Fibroblast of skin of left quadriceps (primary cell): ENCODE measurements at places on chromosomes 7 and 10.
A peak's percentile ranks its signal among the peaks of the same experiment; 100 is the strongest.

GRCh38 chr7:128883622-128884448 is 21.2 kb downstream of the ATP6V1F start:
- DNase-seq, result peak; percentile 21

DNA sequence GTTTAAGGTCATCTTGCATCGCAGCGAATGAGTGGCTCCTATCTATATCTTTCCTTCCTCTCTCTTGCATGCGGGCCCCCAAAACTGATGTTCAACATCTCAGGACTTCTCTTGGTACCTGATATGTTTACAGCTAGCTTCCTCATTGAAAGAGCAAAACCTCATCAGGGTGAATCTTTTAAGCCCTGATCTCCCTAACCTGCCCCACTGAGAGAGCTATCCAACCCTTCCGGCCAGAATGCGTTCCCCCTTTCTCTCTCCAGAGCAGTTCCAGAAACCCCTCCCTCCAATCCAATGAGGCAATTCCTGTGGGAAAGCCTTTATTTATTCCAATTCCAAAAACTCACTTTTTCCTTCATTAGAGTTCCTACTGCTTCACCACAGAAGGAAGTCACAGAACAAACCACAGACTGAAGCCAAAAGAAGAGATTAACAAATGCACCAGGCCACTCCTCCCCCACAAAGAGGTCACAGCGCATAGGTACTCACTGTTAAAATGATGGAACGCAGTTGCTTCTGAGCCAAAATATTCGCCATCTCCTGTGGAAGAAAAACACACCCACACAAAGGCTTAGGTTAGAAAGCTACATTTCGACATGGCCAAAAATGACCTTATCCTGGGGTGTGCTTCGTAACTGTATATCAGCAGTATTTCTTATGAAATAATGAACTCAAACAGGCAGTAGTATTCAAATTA is 232.4 kb downstream of the ELMO1 start:
- no peak for DNase-seq

DNA sequence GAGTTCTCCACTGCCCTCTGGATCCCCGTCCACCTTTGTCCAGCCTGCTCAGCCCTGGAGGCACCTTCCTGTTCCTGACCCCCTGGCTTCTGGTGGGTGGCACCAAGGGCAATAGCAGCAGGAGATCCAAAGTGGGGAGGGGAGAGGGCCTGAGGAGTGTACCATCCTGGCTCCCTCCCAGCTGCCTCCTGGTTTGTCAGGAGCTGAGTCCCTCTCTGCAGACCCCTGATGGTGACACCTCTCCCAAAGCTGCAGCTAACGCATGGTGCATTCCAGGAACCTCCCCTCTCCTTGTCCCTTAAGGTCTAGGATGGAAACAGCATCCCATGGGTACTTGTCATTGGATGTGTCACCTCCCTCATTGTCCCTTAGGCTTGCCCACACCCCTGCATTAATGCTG is 39.6 kb downstream of the VSTM4 start:
- no peak for DNase-seq

GRCh38 chr7:24797270-24797669 is 40.0 kb upstream of the GSDME start:
- DNase-seq, result no peak

DNA sequence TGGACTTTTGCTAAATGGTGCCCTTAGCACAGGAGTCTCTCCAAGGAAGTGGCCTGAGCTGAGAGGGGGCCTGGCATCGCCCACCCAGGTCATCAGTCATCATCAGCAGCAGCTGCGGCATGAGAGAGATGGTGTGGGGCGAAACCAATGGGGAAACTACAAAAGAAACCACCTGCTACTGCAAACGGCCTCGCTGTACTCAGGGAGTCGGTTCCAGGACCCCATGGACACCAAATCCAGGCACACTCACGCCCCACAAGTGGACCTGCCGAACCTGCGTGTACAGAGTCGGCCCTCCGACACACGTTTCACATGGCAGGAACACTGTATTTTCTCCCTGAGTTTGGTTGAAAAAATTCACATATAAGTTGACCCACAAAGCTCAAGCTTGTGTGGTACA is 37.8 kb downstream of the DIP2C start:
- DNase-seq, result no peak

DNA sequence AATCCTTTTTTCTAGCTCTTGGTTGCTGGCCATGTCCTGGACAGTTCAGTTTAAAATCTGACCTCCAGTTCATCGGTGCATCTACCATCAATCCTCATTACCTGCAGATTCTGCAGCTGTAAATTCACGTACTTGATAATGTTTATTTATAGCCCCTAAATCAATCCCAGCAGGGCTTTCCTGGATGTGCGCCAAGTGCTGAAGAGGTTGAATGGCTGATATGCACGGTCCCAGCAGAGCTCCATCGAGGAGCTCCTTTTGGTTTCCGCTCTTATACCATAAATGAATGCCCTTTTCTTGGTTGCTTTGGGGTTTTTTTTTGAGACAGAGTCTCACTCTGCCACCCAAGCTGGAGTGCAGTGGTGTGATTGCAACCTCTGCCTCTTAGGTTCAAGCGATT is 91.2 kb upstream of the CCZ1B start:
- no peak for DNase-seq

DNA sequence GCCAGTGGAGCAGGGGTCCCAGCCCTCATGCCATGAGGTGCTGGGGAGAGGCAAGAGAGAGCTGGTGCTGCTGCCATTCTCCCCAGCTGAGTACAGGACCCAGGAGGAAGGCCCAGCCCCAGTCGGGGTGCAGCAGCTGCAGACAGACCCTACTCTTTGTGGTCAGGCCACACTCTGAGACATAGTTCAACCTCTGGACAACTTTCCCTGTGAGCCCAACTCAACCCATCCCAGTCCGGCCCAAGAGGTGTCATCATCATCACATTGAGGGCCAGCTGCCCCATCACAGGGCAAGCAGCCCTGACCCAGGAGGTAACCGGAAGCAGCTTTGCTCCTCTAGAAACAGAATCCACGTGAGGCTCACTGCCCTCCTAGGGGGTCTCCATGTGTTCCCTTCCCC is 133.8 kb upstream of the KCNMA1 start:
- no peak for DNase-seq

DNA sequence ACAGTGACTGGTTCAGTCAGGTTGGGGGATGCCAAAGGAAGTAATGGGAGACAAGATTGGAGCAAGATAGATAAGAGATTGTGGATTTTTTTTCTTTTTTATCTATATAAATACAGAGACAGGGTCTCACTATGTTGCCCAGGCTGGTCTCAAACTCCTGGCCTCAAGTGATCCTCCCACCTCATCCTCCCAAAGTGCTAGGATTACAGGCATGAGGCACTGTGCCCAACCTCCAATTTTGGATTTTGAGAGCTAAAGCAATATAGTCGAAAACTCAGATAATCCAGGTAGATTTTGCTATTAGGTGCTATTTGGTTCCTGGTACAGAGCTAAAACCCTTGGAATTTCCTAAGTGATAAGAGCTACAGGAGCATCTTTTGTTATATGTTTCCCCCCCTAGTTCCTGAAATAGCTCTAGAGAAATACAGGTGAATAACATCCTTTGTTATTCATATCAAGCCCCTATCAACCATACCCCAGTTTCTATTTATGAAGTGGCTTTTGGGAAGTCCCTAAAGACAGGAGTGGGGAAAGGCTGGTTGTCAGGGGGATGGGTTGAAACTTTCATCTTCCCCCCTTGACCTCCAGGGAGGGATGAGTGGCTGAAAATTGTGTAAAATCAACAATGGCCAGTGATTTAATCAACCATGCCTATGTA is 151.2 kb downstream of the CFTR start:
- DNase-seq, result no peak

DNA sequence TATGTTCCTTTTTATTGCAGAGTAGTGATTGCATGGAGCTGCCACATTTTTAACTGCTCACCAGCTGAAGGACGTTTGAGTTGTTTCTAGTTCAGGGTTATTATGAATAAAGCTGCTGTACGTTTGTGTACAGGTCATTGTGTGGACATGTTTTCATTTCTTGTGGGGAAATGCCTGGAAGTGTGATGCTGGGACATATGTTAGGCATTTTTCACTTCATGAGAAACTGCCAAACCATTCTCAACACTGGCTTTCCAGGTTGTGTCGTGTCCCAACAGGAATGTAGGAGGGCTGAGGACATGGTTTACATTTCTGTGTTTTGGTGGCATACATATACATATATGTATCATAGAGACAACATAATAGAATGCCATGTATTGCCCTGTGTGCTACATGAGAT is 73.0 kb downstream of the NEURL1 start:
- no peak for DNase-seq

GRCh38 chr10:22222236-22223190 is 4.7 kb upstream of the EBLN1 start:
- no peak for DNase-seq

- no peak for DNase-seq
These were observed 452.0 kb downstream of the REEP3 start for GRCh38 chr10:63972949-63973827.

DNA sequence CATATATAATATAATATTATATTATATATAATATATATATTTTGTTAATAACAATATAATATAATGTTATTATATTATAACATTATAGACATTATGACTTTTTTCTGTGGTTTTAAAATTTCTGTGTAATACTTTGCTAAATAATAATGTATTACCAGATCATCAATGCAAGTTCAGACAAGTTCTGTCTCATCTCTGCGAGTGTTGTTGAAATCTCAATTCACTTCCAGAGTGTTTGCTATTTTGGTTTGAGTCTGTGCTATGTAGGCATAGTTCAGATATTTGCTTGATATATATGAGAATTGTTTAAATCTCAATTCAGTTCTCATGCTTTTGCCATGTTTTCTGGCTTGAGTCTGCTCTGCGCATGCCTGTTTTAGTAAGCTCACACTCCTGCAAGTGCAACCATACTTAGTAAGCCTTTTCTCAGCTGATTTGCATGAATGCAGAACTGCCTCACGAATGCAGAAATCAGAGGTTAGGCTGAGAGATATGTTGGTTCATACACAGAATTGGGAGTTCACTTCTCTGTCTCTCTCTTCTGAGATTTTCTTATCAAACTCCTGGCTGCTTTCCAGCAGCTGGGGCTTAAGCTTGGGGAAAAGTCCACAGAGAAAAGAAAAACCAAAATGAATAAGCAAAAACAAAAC is 830.2 kb upstream of the SORCS1 start:
- no peak for DNase-seq

DNA sequence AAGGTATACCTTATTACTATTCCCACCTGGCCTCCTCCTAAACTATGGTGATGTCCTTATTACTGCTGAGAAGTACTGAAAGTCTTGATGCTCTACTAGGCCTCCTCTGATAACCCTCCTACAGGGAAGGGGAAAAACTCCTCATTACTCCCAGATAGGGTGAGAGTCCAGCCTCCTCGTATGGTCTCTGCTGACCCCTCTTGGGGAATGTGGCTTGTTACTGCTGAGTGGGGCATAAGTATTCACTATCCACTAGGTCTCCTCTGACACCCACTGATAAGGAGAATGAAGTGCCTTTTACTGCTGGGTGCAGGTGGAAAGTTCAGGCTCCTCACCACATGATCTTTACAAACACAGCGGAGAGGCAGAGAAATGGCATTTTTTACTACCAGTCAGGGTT is 222.9 kb downstream of the CHRM2 start:
- DNase-seq, result no peak

DNA sequence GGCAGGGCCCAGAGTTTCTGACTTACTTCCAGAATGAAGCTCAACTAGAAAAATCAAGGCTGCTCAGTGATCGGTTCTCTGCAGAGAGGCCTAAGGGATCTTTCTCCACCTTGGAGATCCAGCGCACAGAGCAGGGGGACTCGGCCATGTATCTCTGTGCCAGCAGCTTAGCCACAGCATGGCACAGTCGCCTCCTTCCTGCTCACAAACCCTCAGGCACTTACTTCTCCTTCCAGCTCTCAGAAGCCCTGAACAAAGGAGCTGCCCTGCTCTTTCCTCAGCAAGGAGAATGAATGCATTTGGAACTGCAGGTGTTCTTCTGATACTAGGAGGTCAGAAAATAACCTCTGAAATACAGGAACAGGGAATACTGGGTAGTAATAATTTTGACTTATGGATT is 219.7 kb upstream of the PRSS1 start:
- no peak for DNase-seq

DNA sequence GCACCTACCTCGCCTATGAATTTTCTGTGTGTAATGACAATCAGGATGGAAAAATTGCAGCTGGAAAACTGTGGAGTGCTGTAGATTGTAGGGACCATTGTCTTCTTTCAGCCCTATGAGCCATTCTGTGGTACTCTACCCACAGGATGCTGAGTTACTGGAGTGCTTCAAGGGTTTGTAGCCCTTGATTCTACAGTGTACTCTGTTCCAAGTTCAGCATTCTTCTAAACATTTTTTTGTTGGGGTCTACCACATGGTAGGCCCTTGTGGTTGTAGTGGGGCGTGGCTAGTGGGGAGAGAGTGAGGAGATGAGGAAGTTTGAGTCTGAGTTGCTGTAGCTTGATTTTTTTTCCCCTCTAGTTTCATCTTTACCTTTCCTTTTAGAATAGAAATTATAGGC is 33.5 kb downstream of the REEP3 start:
- DNase-seq, result peak; percentile 83

DNA sequence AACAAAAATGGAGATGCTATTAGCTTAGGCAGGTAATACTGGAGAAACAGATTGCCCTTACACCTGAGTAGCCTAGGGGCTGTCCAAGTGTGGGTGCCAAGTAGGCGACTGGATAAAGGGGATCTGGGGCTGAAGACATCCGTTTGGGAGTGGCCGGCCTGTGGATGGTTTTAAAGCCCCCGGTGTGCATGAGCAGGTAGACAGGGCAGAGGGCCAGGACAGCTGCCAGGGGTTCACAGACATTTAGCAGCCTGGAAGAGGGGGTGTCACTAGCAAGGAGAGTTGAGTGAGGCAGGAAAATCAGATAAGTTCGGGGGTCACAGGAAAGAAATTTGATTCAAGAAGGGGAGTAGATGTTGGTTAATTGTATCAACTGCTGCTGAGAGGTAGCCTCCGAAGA is 1.5 kb upstream of the OPALIN start:
- no peak for DNase-seq

DNA sequence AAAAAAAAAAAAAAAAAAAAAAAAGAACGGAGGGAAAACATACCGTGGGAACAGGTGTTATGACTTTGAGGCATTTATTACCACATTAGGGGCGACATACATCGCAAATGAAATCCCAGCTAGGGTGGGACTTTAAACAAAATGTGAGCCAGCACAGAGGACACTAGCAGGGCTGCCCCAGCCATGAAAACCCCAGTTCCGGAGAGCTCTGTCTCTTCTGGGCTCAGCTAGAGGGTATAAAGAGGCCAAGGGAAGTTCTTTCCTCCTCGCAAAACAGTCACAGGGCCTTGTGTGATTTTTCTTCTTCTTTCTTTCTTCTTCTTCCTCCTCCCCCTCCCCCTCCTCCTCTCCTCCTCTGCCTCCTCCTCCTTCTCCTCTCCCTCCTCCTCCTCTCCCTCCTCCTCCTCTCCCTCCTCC is 59.9 kb upstream of the ECHDC3 start:
- no peak for DNase-seq
